ENCODE measurements at places on chromosomes 16 and 17. TPM values are rescaled to one million over a fixed set of nuclear protein-coding genes. Genes with fewer than 3 reads are reported as not detected.

The USB1 gene
- total RNA-seq, result 59.6 TPM

The PPL gene
- not detected for total RNA-seq

The INPP5K gene
- total RNA-seq, result 53.8 TPM

The LGALS3BP gene
- total RNA-seq, result 212 TPM

The IL34 gene
- total RNA-seq, result 0.24 TPM

The RHBDL1 gene
- total RNA-seq, result 0.98 TPM

The CFAP97D1 gene
- total RNA-seq, result not detected

The SHBG gene
- total RNA-seq, result not detected

The RNF43 gene
- total RNA-seq, result 0.17 TPM

The PTX4 gene
- not detected for total RNA-seq

The INCA1 gene
- 0.22 TPM for total RNA-seq

The CTRB1 gene
- total RNA-seq, result not detected

The CRHR1 gene
- not detected for total RNA-seq

The TEX19 gene
- 0.10 TPM for total RNA-seq

The PRR15L gene
- not detected for total RNA-seq

The MYCBPAP gene
- 8.2 TPM for total RNA-seq

The KRT10 gene
- total RNA-seq, result 21.0 TPM

The TMEM92 gene
- total RNA-seq, result 0.34 TPM

The DNASE1L2 gene
- total RNA-seq, result 3.2 TPM

The TAC4 gene
- total RNA-seq, result not detected

The NXPH3 gene
- total RNA-seq, result not detected

The MEOX1 gene
- 0.47 TPM for total RNA-seq

The CBX8 gene
- total RNA-seq, result 6.3 TPM

The CDRT15 gene
- not detected for total RNA-seq

The WNT9B gene
- total RNA-seq, result not detected

The ITGAD gene
- total RNA-seq, result not detected

The NDUFAB1 gene
- 90.3 TPM for total RNA-seq

The TPSB2 gene
- not detected for total RNA-seq

The HBA2 gene
- not detected for total RNA-seq

The C17orf100 gene
- total RNA-seq, result 2.0 TPM

The CBFA2T3 gene
- total RNA-seq, result 0.51 TPM

The ADPRM gene
- total RNA-seq, result 12.2 TPM

The HOXB7 gene
- 0.66 TPM for total RNA-seq

All from T-helper 1 cell treated with Interleukin-12 subunit alpha and Interleukin-12 subunit beta and Interleukin-4 antibody, amounts not matched to agents 30 ng/mL and 1 ng/mL, for 36 hours (primary cell).